ENCODE measurements at places on chromosomes 11 and 22. TPM values are rescaled to one million over a fixed set of nuclear protein-coding genes. Genes with fewer than 3 reads are reported as not detected.

Gene MOGAT2
- polyA plus RNA-seq: not detected

Gene WNT11
- not detected for polyA plus RNA-seq

Gene PGA5
- not detected for polyA plus RNA-seq

Gene LRRC74B
- not detected for polyA plus RNA-seq

Gene DDX10
- 30.5 TPM for polyA plus RNA-seq

Gene OR52I2
- not detected for polyA plus RNA-seq

GRCh38 chr11:24625975-24626374 is 129.1 kb downstream of the LUZP2 start:
- no peak overlapping the region for H3K4me3 ChIP-seq
- DNase-seq: no peak
- H3K36me3 ChIP-seq: no peaks in the 10 kb centered on the region
- no peaks in the 10 kb centered on the region for H3K27me3 ChIP-seq

GRCh38 chr11:118622376-118623268 is 15.2 kb downstream of the PHLDB1 start:
- no peak overlapping the region for H3K27ac ChIP-seq

GRCh38 chr22:39253435-39254070 is 8.8 kb upstream of the PDGFB start:
- H3K4me3 ChIP-seq: no peak overlapping the region
- H3K4me1 ChIP-seq: peaks cover 36% of the 10 kb centered on the region
- no peaks in the 10 kb centered on the region for H3K27me3 ChIP-seq
- peak overlapping the region; percentile 90 for H3K27ac ChIP-seq
- H3K36me3 ChIP-seq: no peaks in the 10 kb centered on the region

- no peaks in the 10 kb centered on the region for H3K27me3 ChIP-seq
- H3K36me3 ChIP-seq: no peaks in the 10 kb centered on the region
- H3K4me3 ChIP-seq: no peak overlapping the region
- no peak overlapping the region for H3K27ac ChIP-seq
These were observed 7.8 kb upstream of the ZC3H12C start for GRCh38 chr11:110085255-110085838.

- H3K27me3 ChIP-seq: no peaks in the 10 kb centered on the region
- no peak overlapping the region for H3K27ac ChIP-seq
- H3K4me3 ChIP-seq: no peak overlapping the region
- no peaks in the 10 kb centered on the region for H3K36me3 ChIP-seq
These were observed 47.9 kb upstream of the TIMP3 start for GRCh38 chr22:32753591-32753990.

DNA sequence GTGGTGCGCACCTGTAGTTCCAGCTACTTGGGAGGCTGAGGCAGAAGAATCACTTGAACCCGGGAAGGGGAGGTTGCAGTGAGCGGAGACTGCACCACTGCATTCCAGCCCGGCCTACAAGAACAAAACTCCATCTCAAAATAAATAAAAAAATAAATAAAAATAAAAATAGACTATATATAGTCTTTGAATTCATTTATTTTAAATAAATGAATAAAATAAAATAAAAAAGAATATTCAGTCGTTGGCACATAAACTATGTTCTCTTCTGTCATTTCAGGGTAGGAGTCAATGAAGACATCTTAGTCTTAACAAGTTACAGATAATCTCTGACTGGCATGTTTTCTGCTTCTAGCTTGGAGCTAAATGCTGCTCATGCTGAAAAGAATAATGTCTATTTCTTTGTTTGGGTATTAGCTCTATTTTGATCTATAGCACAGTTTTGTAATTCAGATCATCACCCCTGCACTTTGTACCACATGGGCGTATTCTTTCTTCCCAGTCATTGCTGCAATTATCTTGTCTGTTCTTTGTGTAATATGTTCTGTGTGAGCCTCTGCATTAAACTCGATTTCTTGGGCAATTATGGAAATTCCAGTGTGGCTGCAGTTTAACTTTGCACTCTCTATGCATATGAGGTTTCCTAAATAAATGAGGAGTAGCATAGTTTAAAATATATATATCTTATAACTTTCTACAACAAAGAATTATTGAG is 1.4 kb upstream of the MS4A14 start:
- H3K27me3 ChIP-seq: no peaks in the 10 kb centered on the region
- peaks cover 23% of the 10 kb centered on the region for H3K4me1 ChIP-seq
- H3K36me3 ChIP-seq: no peaks in the 10 kb centered on the region
- DNase-seq: no peak

All from GM12878 (cell line).